ENCODE measurements at places on chromosomes 6 and 20.

DNA sequence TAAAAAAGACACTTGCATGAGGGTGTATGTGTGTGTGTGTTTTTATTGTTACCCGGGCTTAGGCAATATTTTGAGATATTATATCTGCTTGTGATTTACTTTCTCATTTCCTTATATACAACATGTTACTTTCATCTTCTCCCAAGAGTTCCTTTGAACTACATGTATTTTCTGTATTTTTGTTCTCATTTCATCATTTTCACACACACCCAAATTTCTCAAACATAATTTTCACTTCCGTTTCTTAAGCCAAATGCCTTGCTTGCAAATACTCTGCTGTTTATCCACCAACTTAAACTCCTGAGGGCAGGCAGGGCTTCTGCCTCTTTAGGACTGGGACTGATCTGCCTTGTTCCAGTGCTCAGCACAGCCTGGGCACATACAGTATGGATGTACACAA lies 69.3 kb upstream of the FYN start:
- DNase-seq = no peak

DNA sequence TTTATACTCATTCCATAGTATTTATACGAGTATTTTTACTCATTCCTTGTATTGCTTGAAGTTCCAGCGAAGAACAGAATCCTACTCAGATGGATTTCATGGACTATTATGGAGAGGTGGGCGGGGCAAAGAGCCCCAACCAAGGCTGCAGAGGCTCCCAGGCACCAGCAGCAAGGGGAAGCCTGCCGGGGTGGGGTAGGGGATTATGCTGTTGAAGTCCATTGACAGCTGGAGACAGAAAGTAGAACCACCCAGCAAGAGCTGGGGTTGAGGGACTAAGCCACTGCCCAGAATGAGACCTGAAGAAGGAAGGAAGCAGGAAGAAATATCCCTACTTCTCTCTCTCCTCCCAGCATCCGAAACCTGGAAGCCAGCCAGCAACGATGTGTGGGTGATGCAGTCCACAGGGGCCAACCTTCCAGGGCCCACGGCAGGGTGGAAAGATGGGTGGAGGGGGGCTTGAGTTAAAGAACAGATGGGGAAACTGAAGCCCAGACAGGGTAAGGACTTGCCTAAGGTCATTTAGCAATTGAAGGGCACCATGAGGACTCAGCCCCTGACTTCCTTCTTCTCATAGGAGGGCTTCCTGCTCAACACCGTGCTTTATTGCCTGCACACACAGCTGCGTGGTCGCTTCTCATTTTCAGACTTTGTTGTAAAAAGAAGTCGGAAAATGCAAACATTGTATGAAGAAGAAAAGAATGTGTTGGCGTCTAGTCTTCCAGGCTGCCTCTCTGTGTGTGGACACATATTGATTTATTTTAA lies 18.3 kb upstream of the GTSF1L start:
- DNase-seq = no peak

GRCh38 chr20:38229376-38230252 lies 30.9 kb downstream of the KIAA1755 start:
- DNase-seq = no peak

DNA sequence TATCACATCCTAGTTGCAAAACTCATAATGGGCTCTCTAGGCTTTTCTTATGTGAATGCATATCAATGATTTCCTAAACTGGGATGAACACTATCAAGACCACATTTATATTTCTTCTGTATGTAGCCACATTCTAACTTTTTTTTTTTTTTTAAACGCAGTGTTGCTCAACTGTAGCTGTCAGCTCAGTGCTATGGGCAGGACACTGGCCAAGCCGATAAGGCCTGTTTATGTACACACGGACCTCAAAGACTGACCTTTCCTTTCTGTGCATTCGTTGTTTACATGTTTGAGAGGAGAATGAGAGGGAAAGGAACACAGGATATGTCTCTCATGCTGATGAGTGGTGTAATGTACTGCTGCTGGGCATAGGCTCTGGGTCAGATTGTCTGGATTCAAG lies 75.1 kb upstream of the B3GAT2 start:
- no peak for DNase-seq

DNA sequence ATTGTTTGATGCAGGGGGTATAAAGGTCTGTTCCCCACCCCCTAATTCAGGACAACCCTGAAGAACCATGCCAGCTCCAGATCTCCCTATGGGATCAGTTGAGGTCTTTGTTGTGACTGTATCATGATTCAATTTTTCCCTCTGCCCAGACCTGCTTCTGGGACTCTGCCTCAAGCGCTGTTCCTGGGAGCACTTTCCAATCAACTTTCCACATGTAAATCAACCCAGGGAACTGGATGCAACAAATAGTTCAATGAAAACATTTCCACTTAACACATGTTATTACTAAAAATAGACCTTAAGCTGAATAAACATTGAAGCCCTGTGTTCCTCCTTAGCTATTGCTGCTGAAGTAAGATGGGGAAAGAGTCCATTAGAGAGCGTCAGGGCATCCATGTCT lies 139.5 kb downstream of the C6orf58 start:
- no peak for DNase-seq

- DNase-seq = no peak
Observed at GRCh38 chr20:37383229-37383989, 37.5 kb downstream of the SRC start.

- no peak for DNase-seq
Observed at GRCh38 chr6:135141182-135141581, 39.9 kb upstream of the MYB start.

DNA sequence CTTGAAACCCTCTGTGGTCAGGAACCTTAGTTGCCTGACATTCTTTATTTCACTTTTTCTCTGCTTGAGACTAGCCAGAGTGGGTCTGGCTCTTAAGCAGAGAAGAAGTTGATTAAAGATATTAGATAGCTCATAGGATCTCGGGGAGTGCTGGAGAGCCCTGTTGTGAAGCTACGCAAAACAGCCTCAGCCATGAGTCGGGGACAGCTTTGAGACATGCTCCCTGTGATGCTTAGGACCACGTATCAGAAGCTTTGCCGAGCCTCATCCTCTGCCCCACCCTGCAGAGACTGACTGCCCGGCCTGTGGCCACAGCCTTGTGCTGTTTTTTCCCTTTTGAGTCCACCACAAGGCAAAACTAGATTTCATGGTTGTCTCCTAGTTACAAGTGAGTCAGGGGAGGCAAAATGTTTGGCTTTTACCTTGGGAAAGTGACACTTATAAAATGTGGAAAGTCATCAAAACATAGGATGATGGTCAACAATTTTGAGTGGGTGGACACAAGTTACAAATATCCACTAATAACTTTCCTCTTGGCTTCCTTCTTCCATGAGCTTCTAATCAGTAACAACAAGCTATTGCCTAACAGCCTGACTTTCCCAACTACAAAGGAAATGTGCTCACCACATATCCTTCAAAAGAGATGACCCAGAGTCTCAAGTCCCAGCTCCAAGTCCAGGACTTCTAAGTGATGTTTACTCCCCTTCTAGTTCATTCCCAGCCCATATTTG lies 108.4 kb downstream of the JAG1 start:
- no peak for DNase-seq

DNA sequence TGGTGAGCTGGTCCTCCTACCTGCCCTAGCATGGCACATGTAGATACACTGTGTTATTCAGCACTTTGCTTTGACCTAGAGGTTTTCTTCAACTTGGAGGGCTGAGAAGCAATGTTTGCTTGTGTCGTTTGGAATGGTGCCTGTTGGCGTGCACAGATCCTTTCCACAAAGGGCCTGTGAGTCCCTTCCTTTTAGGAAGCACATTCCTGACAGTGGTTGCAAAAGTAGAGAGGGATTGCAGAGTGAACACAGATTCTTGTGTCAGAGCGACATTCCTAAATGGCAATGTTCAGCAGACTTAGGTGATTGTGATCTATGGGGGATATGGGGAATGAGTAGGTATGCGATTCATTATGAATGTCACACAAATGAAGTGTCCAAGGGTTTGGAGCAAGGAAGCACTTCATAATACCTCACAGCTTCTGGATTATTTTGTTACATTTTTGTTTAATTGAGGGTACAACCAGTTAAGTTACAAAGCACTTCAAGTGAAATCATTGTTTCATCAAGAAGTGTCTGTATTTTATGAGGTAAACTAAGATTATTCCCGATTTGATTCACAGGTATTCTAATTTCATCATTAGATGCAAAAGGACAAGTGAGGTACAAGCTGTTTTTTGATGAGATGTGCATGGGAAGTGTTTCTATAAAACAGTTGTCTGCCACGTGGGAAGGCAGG lies 713 bp upstream of the RNF144B start:
- no peak for DNase-seq

DNA sequence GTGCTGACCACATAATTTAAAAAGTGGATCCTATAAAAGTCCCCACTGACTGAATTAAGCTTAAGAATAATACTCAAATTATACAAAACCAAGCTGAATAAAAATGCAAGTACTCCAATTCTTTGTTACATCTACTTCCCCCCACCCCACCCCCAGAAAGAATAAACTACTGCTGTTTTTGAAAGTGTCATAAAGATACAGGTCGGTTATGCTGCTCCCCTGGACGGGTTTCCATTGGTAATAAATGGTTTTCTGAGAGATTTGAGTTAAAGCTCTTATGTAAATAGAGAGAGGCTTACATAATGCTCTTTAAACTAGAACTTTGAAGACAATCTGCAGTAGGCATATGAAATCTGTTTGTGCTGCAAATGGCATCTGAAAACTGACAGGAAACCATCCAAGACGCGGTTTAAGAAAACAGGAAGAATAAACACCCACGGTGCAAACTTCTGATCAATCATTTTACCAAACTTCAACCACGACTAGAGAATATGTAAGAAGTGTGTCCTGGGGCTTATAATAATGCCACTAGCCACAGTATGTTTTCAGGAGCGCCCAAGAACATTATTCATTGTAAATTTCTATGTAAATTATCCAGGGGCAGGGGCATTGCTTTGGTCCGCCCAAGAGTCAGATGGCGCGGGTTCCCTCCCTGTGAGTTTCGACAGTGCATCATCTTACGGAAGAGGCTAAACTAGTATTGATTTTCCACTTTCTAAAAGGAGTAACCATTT lies 10.8 kb upstream of the POU3F2 start:
- no peak for DNase-seq

DNA sequence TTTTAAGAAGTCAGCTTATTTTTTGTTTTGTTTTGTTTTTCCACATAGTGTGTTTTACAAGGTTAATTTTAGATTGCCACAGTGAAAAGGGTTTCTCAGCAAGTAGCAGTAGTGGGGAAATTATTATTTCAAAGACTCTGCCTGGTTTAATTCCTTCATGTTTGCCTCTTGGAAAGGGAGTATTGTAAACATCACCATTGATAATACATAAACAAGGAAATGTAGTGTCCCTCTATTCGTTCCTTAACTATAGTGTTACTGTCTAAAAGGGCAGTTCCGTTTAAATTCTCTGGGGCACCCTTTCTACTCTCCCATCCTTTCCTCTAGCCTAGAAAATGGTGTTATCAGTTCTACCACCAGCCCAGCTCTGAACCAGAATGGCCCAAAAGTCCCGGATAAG lies 391.0 kb upstream of the SOX4 start:
- DNase-seq = no peak

- DNase-seq = no peak
Observed at GRCh38 chr6:3592371-3592941, 135.6 kb upstream of the SLC22A23 start.

GRCh38 chr6:122623279-122623678 lies 13.1 kb downstream of the PKIB start:
- no peak for DNase-seq

GRCh38 chr6:16582446-16583143 lies 178.7 kb downstream of the ATXN1 start:
- DNase-seq = no peak

DNA sequence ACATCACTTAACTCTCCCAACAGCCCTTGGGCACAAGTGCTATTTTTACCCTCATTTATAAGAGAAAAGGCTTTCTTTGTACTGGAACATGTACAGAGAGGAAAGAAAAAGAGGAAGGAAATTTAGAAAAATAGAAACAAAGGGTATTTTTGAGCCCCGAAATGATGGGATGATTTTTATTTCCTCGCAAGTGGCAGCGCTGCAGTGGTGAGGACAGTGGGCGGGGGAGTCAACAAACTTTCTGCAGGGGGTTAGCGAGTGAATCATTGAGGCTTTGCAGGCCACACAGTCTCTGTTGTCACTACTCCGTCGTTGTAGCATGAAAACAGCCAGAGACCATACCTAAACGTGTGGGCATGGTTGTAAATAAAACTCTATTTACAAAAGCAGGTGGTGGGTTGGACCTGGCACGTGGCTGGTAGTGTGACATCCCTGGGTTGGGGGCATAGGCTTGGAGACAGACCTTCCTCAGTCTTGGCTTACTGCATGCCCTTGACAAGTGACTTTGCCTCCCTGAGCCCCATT lies 25.5 kb upstream of the OCSTAMP start:
- DNase-seq = no peak

DNA sequence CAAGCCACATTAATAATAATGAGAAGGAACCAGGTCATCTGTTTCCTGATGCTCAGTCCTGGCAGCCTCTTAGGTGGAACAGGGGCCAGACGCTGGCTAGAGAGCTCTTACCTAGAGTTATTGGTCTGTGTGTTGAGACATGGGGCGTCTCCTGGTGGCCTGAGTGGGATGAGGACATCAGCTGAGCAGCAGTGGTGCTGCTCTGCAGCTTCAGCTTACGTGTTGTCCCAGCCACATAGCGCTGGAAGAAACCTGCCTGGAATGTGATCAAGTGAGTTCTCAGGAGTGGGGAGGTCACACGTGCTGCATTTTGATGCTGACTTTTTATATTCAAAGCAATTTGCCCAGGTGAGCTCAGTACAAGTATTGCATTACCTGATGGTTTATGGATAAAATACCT lies 355.4 kb downstream of the CDH26 start:
- DNase-seq = no peak

- DNase-seq = no peak
Observed at GRCh38 chr6:2450546-2450945, 205.1 kb upstream of the GMDS start.

DNA sequence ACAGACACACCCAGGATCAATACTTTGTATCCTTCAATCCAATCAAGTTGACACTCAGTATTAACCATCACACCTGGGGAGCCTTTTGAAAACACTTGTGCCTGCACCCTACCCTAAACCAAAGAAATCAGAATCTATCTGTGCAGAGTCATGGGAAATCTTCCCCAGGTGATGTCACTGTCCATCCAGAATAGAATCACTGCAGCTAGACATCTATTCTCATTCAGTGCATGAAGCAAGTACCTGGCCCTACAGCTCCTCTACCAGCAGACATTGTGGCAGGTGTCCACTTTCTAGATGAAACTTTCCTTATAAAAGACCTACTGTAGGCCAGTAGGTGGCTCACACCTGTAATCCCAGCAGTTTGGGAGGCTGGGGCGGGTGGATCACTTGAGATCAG lies 262.4 kb upstream of the MARCKS start:
- no peak for DNase-seq

- DNase-seq = no peak
Observed at GRCh38 chr6:110191477-110191876, 11.2 kb downstream of the CDC40 start.

DNA sequence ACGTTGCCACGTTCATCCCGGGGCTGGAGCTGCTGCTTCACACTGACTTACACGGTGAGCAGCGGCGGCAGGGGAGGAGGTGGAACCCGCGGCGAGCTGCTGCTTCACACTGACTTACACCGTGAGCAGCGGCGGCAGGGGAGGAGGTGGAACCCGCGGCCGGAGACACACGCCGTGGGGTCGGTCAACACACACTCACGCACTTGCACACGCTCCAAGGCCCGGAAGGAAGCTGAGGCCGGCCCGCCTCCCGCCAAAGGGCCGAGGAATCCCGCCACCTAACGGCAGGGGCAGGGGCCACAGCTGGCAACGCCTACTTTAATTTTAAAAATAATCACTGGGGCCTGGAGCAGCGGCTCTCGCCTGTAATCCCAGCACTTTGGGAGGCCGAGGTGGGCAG lies 94.4 kb upstream of the FOXC1 start:
- no peak for DNase-seq

All from activated T-helper 1 cell treated with Interleukin-2 at 50 U/mL for 16 hours (primary cell).